ENCODE measurements at places on chromosomes 13 and 19. TPM values are rescaled to one million over a fixed set of nuclear protein-coding genes. Genes with fewer than 3 reads are reported as not detected.

DNA sequence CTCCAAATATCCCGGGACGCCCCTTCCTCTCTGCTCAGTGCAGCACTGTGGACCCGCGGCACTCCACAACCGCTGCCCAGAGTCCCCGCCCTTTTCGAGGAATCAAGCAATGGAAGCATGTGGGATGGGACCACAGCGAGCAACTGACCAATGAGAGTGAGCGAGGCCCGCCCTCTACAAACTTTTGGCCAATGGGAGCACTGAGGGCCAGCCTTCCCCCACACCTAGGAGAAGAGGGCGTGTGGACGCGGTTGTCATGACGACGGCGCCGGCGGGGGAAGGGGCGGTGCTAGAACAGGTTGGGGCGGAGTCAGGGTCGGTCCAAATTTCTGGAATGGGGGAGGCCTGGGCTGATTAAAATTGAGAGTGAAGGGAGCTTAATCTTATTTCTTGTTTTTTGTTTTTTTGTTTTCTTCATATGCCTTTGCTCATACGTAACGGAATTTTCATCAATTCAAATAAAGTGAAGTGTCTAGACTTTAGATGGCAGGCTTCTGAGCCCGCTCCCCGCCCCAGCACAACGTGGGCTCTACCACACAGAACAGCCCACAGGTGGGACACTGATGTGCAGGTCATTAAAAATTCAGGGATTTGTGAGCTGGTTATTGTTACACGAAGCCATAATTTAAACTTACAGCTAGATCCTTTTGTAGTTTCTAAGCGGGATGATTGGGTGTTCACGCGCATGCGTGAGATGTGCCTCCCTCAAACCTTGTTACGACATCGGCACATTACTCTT, at the start of gene DNAAF3:
Gene DNAAF3, minus strand, starts transcription at position 84 of the 739 bp plus-strand sequence. CDS start 200 bp downstream, outside the sequence.
- peaks cover 9% of the 10 kb centered on the region for H3K4me1 ChIP-seq
- DNase-seq: peak; percentile 98
- peaks cover 50% of the 10 kb centered on the region for H3K27me3 ChIP-seq
- peak within 1 kb of the TSS; percentile 98 for H3K27ac ChIP-seq

- peaks cover 27% of the 10 kb centered on the region for H3K4me1 ChIP-seq
- no peak for DNase-seq
- no peak overlapping the region for H3K4me3 ChIP-seq
These were observed 117.3 kb downstream of the RAB20 start for GRCh38 chr13:110444226-110444653.

- no peak overlapping the region for H3K4me3 ChIP-seq
- peaks cover 3% of the 10 kb centered on the region for H3K4me1 ChIP-seq
- peak overlapping the region; percentile 44 for H3K27ac ChIP-seq
- no peak for DNase-seq
- no peaks in the 10 kb centered on the region for H3K27me3 ChIP-seq
- peaks cover 52% of the 10 kb centered on the region for H3K36me3 ChIP-seq
These were observed 7.5 kb downstream of the ZNF320 start for GRCh38 chr19:52889931-52890330.

- no peaks in the 10 kb centered on the region for H3K4me1 ChIP-seq
- no peaks in the 10 kb centered on the region for H3K36me3 ChIP-seq
- DNase-seq: no peak
- H3K27me3 ChIP-seq: no peaks in the 10 kb centered on the region
These were observed 127.3 kb upstream of the EDNRB start for GRCh38 chr13:78045916-78046315.

DNA sequence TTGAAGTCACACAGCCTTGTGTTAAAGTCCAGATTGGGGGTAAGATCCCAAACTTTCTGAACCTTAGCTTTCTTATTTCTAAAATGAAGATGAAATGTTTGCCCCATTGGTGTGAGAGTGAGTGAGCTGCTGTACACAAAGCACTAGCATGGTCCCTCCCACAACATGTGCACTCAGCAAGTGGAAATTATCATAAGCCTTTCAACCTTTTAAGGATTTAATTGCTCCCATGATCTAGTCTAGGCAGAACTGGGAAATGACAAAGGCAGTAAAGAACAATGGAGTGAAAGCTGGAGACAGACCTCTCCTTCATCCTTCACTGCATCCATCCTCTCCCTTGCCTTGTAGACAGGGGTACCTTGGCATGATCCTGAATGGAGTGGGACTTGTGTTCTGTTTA, 76.0 kb upstream of the GPR12 start:
- no peaks in the 10 kb centered on the region for H3K36me3 ChIP-seq
- H3K4me3 ChIP-seq: no peak overlapping the region
- no peak for DNase-seq
- no peaks in the 10 kb centered on the region for H3K4me1 ChIP-seq

CRB3 gene
- 63.3 TPM for total RNA-seq

GRCh38 chr13:108496362-108497210, 132.8 kb upstream of the MYO16 start:
- peak overlapping the region; percentile 89 for H3K4me3 ChIP-seq
- H3K27ac ChIP-seq: peak overlapping the region; percentile 51
- H3K4me1 ChIP-seq: peaks cover 6% of the 10 kb centered on the region
- no peak for DNase-seq

GRCh38 chr13:110306960-110307766, at the start of the genes COL4A1 and COL4A2:
COL4A1 (minus strand) TSS chr13:110307157; CDS start chr13:110307027, 130 bp downstream.
COL4A2 (plus strand) TSS chr13:110307284; CDS start chr13:110307904, 620 bp downstream.
- peak; percentile 83 for DNase-seq
- peaks cover 3% of the 10 kb centered on the region for H3K36me3 ChIP-seq
- H3K4me1 ChIP-seq: peaks cover 39% of the 10 kb centered on the region

VAV1 gene
- total RNA-seq: not detected

- H3K4me3 ChIP-seq: no peak overlapping the region
- DNase-seq: no peak
- H3K27ac ChIP-seq: no peak overlapping the region
- peaks cover 33% of the 10 kb centered on the region for H3K4me1 ChIP-seq
- H3K27me3 ChIP-seq: no peaks in the 10 kb centered on the region
- no peaks in the 10 kb centered on the region for H3K36me3 ChIP-seq
These were observed 23.1 kb upstream of the SPRY2 start for GRCh38 chr13:80363890-80364503.

- H3K27me3 ChIP-seq: no peaks in the 10 kb centered on the region
- H3K4me3 ChIP-seq: no peak overlapping the region
- H3K27ac ChIP-seq: no peak overlapping the region
- DNase-seq: peak; percentile 32
- no peaks in the 10 kb centered on the region for H3K36me3 ChIP-seq
- peaks cover 12% of the 10 kb centered on the region for H3K4me1 ChIP-seq
These were observed 44.0 kb downstream of the CCDC70 start for GRCh38 chr13:51905787-51906186.

GRCh38 chr13:96546463-96546862, 447.8 kb downstream of the OXGR1 start:
- no peaks in the 10 kb centered on the region for H3K27me3 ChIP-seq
- DNase-seq: no peak
- no peak overlapping the region for H3K27ac ChIP-seq
- no peaks in the 10 kb centered on the region for H3K36me3 ChIP-seq
- no peak overlapping the region for H3K4me3 ChIP-seq

GRCh38 chr13:50366488-50367174, 351.4 kb downstream of the KCNRG start:
- H3K27ac ChIP-seq: no peak overlapping the region
- no peaks in the 10 kb centered on the region for H3K36me3 ChIP-seq
- no peak for DNase-seq
- no peaks in the 10 kb centered on the region for H3K27me3 ChIP-seq
- H3K4me3 ChIP-seq: no peak overlapping the region
- peaks cover 25% of the 10 kb centered on the region for H3K4me1 ChIP-seq

- H3K4me3 ChIP-seq: peak overlapping the region; percentile 97
- DNase-seq: no peak
- peak overlapping the region; percentile 91 for H3K27ac ChIP-seq
- H3K4me1 ChIP-seq: peaks cover 47% of the 10 kb centered on the region
These were observed 1.3 kb downstream of the FARP1 start for GRCh38 chr13:98144027-98144741.

DNA sequence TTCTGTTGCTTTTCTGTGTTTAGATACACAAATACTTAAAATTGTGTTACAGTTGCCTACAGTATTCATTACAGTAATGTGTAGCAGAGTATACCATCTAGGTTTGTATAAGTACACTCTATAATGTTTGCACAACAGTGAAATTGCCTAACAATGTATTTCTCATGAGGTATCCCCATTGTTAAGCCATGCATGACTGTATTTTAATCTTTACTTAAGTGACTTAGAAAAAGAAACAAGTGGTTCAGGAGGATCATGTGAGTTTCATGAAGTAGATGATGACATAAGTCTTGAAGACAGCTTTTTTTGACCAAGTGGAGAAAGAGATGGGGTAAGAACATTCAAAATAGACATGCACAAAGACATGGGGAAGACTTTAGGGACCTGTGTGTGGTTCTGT, 8.4 kb upstream of the KCTD4 start:
- peaks cover 7% of the 10 kb centered on the region for H3K4me1 ChIP-seq
- no peak overlapping the region for H3K4me3 ChIP-seq

GRCh38 chr13:62997038-62997599, 1581.5 kb upstream of the PCDH20 start:
- no peak overlapping the region for H3K4me3 ChIP-seq
- no peak for DNase-seq
- no peaks in the 10 kb centered on the region for H3K36me3 ChIP-seq
- H3K27ac ChIP-seq: no peak overlapping the region

DNA sequence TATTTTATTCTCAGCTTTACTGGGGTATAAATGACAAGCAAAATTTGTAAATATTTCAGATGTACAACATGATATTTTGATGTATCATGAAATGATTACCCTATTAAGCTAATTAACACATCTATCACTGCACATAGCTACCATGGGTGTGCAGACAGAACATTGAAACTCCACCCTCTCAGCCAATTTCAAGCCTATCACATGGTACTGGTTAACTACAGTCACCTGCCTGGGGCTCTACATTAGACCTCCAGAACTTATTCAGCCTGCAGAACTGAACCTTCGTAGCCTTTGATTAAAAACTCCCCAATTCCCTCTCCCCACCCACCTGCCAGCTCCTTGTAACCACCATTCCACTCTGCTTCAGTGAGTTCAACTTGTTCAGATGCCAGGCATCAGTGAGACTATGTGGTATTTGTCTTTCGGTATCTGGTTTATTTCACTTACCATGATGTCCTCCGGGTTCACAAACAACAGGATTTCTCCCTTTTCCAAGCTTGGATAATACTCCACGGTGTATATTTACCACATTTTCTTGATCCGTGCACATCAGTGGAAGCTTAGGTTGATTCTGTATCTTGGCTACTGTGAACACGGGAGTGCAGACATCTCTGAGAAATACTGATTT, 19.2 kb downstream of the RAB20 start:
- no peak overlapping the region for H3K27ac ChIP-seq
- no peaks in the 10 kb centered on the region for H3K36me3 ChIP-seq
- DNase-seq: no peak
- H3K4me3 ChIP-seq: no peak overlapping the region

NKG7 gene
- not detected for total RNA-seq

GRCh38 chr13:97761796-97762540, 191.5 kb upstream of the IPO5 start:
- no peak overlapping the region for H3K4me3 ChIP-seq
- H3K4me1 ChIP-seq: no peaks in the 10 kb centered on the region
- H3K27ac ChIP-seq: no peak overlapping the region
- no peak for DNase-seq
- H3K36me3 ChIP-seq: no peaks in the 10 kb centered on the region

- H3K4me3 ChIP-seq: no peak overlapping the region
- H3K4me1 ChIP-seq: no peaks in the 10 kb centered on the region
- H3K27me3 ChIP-seq: no peaks in the 10 kb centered on the region
- no peak for DNase-seq
- H3K27ac ChIP-seq: no peak overlapping the region
These were observed 414.1 kb upstream of the SLITRK1 start for GRCh38 chr13:84296401-84296800.

- no peak for DNase-seq
- peaks cover 3% of the 10 kb centered on the region for H3K36me3 ChIP-seq
These were observed 2.9 kb downstream of the ABCC4 start for GRCh38 chr13:95298169-95298965.

DNA sequence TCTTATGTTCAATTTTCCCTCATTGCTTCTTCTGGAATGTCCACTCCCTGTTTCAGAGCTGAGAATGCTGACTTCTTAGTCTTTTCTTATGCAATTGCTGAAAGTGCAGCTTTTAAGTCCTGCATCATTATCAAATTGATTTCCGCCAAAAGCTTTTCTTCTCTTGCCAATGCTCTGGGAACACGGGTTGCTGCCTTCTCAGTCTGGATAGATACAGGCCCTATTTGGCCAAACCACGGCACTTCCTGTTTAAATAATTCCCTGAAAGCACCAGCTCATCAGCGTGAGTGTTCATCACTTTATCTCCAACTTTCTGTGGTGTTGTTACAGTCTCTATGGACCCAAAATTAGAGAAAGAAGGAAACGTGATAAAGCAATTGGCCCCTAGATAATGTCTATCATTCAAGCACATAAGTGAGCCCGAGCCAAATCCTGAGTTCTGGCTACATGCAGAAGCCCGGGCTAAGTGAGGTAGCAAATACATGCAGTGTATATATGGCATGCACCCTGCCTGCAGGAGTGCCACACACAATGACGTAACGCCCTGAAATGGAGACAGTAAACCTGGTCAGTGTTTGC, 85.7 kb downstream of the CYSLTR2 start:
- no peaks in the 10 kb centered on the region for H3K4me1 ChIP-seq
- no peaks in the 10 kb centered on the region for H3K27me3 ChIP-seq
- no peak overlapping the region for H3K4me3 ChIP-seq
- DNase-seq: no peak
- no peak overlapping the region for H3K27ac ChIP-seq
- no peaks in the 10 kb centered on the region for H3K36me3 ChIP-seq

ZNF540 gene
- total RNA-seq: 1.1 TPM

GRCh38 chr13:95236774-95237173, 64.5 kb downstream of the ABCC4 start:
- H3K27me3 ChIP-seq: no peaks in the 10 kb centered on the region
- no peak for DNase-seq
- peaks cover 15% of the 10 kb centered on the region for H3K4me1 ChIP-seq
- H3K27ac ChIP-seq: no peak overlapping the region
- H3K36me3 ChIP-seq: peaks cover 5% of the 10 kb centered on the region

ZNF729 gene
- total RNA-seq: not detected

DNA sequence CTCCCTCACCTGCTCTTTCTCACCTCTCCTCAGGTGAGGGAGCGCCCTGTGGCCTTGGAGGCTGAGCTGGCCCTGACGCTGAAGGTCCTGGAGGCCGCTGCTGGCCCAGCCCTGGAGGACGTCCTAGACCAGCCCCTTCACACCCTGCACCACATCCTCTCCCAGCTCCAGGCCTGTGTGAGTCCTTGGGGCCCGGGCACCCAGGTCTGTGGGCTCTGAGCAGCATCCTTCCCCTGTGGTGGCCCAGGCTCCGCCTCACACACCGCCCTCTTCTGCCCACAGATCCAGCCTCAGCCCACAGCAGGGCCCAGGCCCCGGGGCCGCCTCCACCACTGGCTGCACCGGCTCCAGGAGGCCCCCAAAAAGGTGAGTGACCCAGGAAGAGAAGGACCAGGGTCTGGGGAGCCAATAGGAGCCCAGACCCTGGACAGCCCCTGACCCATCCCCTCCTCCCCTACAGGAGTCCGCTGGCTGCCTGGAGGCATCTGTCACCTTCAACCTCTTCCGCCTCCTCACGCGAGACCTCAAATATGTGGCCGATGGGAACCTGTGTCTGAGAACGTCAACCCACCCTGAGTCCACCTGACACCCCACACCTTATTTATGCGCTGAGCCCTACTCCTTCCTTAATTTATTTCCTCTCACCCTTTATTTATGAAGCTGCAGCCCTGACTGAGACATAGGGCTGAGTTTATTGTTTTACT, 1.9 kb downstream of the IFNL1 start:
- DNase-seq: no peak
- no peak overlapping the region for H3K4me3 ChIP-seq
- H3K4me1 ChIP-seq: peaks cover 3% of the 10 kb centered on the region
- H3K36me3 ChIP-seq: no peaks in the 10 kb centered on the region
